Suppressor macrophage (primary cell): ENCODE measurements at places on chromosomes 5 and 9.

DNA sequence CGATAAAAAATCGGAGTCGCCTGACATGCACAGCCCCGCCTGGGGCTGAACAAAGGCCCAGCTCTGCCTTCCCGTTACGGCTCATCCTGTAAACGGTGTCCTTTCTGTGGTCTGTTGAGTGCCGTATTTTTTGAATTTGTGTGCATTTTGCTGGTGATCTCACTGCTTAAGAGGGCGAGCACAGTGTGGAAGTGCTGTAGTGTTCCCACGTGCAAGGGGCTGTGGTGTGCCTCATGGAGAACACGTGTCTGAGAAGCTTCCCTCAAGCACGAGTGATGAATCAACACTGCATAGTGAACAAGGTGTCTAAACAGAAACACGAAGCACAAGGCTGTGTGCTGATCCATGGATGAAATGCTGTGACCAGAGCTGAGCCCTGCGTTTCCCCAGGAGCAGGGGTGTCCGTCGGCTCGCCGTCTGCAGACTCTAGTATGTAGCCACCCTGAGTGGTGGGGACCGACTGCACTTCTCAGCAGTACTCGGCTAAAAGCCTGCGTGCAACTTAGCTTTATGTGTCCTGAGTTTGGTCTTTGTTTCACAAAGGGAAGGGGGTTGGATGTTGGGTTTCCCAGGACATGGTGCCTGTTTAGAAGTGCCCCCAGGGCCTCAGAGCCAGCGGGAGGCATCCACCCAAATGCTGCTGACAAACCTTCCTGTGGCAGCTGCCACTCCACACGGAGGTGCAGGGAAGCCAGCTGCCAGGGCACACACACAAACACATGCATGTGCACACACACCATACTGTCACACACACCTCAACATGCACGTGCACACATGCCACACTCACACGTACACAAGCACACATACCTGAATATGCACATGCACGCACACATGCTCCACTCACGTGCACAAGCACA is 77.2 kb upstream of the IRX4 start:
- DNase-seq: no peak

DNA sequence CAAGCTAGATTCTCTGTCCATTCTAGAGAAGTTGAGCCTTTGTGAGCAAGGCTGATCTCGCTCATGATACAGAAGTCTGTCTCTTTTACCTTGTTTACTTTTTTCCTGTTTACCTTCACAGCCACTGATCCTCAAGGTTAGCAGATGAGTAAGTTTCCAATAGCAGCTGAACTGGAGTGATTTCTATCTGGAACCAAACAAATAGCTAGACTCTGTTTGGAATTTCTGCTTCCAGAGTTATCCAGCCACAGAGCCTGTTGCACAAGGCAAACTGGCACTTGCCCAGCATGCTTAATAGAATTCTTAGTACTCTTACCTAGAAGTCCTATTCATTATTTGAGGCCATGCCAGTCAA is 12.8 kb upstream of the PANK3 start:
- no peak for DNase-seq

DNA sequence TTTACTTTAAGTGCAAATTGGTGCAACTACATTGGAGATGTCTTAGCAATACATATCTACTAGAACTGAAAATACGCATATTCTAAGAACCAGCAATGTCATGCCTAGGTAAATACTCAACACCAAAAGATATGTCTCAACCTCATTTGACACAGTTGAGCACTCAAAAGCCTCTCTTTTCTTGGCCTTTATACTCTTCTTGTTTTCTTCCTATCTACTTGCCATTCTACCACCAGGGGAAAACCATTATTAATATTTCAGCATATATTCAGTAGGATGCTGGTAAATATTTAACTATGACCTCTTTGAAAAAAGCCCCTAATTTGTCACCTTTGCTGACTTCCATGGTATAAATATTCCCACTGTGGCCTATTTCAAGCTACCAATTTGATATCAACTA is 443.8 kb downstream of the LRRC70 start:
- no peak for DNase-seq

DNA sequence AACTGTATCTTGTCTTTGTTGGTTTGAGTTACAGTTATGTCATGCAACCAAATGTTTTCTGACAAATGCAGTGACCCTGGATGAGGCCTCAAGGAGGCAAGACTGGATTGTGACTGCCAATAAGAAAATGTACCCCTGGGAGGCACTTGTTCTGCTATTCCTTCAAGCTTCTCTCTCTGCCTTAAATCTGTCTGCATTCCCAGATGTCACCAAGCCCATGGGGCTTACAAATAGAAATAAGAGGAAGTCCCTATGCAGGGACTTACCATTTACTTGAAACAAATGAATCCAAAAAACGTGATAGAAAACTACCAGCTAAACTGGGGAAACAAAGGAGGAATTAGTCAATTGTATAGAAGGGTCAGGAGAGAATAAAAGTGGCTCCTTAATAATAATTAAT is 8.2 kb upstream of the PARP8 start:
- peak; percentile 54 for DNase-seq

GRCh38 chr5:41542183-41542582 is 31.8 kb upstream of the PLCXD3 start:
- no peak for DNase-seq

- no peak for DNase-seq
These were observed 541.4 kb downstream of the CSNK1G3 start for GRCh38 chr5:124053340-124053739.

GRCh38 chr5:9551567-9552537 is 6.0 kb upstream of the SEMA5A start:
- no peak for DNase-seq

DNA sequence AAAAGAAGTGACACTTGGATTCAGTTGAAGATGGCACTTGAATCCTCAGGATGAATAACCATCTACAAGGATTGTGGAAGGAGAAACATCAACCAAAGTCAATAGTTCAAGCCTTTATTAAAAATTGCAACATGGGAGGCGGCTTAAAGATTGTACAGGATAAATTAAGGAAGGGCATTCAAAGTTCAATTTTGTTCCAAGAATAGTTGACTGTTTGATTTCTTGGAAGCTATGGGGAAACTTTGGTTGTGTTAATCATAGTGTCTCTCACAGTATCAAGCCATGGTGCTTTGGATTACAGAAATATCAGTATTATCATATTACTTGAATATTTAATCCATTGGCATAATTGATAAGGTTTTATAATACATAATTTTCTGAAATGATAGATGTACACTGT is 1844.3 kb downstream of the MAT2B start:
- DNase-seq: no peak

DNA sequence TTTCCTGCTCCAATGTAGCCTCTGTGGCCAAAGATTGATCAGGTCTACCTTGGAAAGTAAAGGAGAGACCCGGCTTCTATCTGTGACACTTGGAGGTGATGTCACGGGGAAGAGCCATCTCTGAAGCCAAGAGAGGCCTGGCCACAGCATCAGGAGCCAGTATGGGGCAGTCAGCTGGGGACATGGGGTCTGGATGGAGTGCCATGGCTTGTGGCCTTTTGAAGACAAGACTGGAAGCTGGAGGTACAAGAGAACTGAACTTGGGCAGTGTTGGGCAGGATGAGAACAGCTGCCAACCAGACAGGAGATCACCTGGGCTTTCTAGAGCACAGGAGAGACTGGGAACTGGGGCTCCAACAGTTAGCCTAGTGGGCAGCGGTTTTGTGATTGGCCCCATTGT is 190.7 kb downstream of the TENT4A start:
- no peak for DNase-seq

DNA sequence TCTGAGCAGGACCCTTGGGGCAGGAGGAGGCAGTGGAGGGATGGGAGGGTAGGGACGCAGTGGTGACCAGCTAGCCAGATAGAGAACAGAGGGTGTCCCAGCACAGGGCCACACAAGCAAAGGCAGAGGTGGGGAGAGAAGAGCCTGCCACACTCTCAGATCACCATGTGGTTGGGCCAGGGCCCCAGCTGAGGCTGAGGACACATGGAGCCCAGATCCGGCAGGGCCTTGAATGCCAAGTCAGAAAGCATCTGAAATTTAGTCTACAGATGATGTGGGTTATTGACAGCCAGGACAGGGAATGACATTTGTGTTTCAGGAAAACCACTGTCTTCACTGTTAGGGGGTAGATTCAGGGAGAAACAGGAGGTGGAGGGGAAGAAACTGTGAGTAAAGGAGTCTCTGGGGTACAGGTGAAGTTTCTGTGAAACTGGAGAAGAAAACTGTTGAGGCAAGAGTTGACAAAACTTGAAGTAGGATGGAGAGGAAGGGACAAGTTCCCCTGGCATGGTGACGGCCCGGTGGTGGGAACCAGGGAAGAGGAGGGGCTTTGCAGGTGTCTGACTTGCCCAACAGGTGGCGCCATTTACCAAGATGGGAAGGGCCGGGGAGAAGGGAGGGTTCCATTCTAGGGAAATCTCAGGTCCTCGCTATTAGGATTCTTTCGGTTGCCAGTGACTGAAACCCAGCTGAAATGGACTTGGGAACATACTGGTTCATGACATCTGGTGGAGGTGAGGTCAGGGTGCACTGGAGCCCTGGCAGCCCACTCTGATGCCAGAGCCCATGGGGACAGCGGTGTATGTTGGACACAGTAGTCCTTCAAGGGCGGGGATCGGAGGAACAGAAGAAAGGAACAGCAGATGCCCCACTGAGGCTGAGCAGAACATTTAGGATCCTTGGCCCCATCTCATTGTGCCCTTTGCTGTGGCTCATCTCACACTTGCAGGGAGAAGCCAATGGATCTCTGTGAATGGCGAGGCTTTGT is 100.1 kb downstream of the KCNIP1 start:
- peak; percentile 68 for DNase-seq

DNA sequence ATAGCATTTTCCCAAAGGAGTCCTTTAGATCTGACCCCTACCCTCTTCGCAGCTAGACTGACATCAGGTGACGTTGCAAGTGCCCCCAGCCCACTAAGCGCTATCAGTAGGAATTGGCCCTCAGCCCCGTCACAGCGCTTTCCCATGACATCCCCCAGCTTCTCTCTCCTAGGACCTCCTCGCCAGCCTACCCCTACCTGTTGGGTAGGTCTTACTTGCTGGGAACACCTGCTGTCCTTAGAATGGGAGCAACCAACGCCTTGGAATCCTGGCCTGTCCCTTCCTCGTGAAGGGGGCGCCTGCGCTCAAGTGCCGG is 584 bp upstream of the PIP5K1B start:
- no peak for DNase-seq

DNA sequence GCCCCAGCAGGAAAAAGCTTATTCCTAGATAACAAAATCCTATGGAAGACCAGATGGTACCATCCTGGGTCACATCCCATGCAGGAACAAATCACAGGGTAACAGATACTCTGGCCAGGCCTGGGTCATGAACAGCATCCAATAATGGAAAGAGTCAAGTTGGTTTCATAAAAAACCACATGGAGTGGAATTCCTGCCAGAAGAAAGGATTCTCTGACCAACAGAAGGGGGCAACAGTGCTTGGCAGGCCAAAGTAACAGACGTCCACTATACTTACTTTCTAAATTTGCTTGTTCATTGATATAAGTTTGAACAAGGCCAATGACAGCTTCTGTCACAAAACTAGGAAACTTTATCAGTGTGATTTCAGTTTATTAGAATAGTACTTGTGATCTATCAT is 273.5 kb downstream of the ARRDC3 start:
- no peak for DNase-seq

- no peak for DNase-seq
These were observed 281.6 kb downstream of the PTPRD start for GRCh38 chr9:10331157-10331556.

GRCh38 chr9:135555203-135555602 is 6.4 kb upstream of the PAEP start:
- DNase-seq: peak; percentile 28

GRCh38 chr5:125293726-125294125 is 547.3 kb upstream of the ZNF608 start:
- no peak for DNase-seq

GRCh38 chr5:179337796-179338676 is 7.2 kb downstream of the ADAMTS2 start:
- no peak for DNase-seq

- DNase-seq: no peak
These were observed 8.4 kb downstream of the MTAP start for GRCh38 chr9:21810881-21811280.

DNA sequence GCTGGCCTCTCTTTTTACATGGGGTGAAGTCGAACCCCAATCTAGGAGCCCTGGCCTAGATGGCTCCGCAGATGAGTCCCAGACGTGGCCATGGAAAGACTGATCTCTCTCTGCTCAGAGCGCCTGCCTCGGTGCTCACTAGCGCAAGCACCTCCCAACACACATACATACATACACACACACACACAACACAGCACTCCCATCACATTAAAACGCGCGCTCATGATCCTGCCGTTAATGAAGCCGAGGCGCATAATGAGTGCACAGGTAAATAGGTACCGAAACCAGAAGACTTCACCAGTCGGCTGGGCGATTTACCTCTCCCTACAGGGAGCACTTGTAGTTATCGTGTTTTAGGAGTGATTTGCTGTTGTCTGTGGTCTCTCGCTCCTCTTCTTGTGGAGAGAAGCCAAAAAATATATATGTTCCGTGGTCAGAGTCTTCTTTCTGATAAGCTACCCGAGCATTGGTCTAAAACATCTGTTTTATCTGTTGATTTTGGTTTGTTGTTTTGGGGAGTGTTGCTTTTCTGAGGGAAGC is 207.7 kb downstream of the MEF2C start:
- no peak for DNase-seq

DNA sequence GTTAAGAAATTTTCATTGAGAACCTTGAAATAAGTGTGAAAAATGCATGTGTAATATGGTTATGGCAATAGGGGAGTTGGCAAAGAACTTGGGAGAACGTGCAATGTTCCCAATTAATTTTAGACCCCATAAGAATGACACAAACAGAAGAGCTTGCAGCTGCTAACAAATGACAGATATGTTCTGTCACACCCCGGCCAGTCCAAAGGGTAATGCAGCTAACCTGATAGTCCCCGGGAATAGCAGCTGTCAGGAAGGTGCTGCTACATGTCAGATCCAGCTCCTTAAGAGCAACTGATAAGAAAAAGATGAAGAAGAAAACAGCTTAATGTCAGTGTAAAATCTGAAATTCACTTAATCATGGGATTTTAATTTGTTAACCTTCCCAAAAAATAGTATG is 30.4 kb downstream of the SEMA5A start:
- no peak for DNase-seq

- peak; percentile 13 for DNase-seq
These were observed 31.6 kb downstream of the DAB2IP start for GRCh38 chr9:121682926-121683515.

- DNase-seq: peak; percentile 19
These were observed 81.2 kb upstream of the MAP3K1 start for GRCh38 chr5:56734091-56734694.

DNA sequence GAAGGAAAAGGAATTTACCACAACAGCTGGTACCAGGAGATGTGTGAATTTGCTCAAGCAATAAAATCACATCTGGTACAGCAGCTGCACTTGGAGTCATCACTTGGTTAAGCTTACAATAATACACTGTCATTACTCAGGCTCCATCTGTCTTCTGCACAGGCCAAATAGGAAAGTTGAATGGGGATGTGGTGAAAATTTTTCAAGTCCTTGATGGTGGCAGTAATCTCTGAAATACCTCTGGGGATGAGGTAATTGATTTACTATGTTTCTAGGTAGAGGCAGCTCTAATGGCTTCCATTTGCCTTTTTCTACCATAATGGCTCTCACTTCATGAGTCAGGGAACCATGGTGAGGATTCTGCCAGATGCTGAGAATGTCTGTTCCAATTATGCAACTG is 206.8 kb upstream of the ATP10B start:
- no peak for DNase-seq

GRCh38 chr5:180336234-180337020 is 16.7 kb downstream of the GFPT2 start:
- no peak for DNase-seq

GRCh38 chr9:135673941-135674340 is 10.8 kb downstream of the LCN9 start:
- DNase-seq: no peak

GRCh38 chr9:81529556-81530193 is 159.7 kb downstream of the TLE1 start:
- peak; percentile 75 for DNase-seq
